ENCODE measurements at places on chromosomes 3 and 15. TPM values are rescaled to one million over a fixed set of nuclear protein-coding genes. Genes with fewer than 3 reads are reported as not detected.

PPM1L gene
- total RNA-seq, result 62.3 TPM

SLC27A2 gene
- total RNA-seq, result 0.24 TPM

CLEC3B gene
- total RNA-seq, result 78.6 TPM

- no peak for DNase-seq
These were observed 4.1 kb upstream of the TSC22D2 start for GRCh38 chr3:150404023-150404422.

GRCh38 chr15:39083213-39083612 is 497.7 kb upstream of the THBS1 start:
- DNase-seq, result no peak

TRPM1 gene
- total RNA-seq, result not detected

DNA sequence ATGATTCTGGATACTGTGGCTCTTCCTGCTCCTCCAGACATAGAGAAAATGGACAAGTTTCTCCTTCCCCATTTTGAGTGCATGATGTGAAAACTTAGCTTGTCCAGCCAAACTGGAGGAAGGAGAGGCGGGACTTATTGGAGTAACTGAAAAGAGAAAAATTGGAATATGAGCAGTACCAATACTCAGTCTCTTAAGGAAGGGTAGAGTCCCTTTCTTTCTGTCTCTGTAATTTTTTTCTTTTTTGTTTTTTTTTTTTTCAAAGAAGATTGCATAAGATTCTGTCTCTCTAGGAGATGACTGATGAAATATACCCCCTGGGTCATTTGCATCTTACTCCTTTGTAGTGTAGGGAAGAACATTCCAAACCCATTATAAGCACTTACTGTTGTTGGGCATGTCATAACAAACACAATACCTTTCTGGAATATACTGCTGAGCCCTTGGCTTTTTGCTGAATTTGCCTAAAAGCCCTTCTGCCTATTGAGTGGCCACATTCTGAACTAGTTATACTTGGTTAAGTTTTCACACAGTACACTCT is 498.1 kb upstream of the TPRG1 start:
- no peak for DNase-seq

DNA sequence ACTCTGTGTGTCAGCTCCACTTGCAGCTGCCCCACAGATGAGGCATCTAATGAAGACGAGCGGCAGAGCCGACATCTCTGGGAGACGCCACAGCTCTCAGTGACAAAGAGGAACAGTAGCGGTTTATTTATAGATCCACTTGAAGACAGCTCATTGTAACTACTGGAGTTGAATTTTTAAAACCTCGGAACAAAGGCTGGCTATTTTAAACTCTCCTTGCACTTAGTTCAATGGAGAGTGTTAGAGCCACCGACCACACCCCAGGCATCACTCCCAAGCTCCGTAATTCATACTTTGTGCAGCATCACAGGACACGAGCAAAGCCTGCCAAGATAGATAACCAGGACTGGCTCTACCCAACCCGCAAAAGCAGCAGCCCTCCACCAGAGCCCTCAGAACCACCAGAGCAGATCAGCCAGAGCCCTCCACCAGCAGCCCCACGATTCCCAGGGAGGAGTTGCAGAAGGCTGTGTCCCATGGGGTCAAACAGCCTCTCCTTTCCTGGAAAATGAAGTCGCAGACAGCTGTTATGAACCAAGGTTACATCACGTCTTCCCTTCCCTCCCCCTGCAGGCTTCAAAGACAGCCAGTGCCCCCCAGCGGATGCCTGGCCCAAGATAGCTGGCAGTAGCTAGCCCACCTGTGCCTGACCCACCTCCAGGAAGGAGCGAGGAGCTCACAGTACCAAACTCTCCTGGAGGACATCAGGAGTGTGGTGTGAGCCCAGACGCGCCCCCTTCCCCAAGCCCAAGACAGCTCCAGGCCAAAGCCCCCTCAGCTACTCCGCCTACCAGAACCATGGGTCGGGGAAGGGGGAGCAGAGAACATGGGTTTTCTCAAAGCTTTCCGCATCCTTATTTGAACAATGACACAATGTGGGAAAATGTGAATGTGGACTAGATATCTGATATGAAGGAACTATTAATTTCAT is 45.7 kb downstream of the POC1A start:
- peak; percentile 58 for DNase-seq

GRCh38 chr15:48090115-48090514 is 30.7 kb upstream of the SLC24A5 start:
- DNase-seq, result no peak

ARRDC4 gene
- total RNA-seq, result 15.0 TPM

GRCh38 chr15:74403991-74404563 is 29.7 kb downstream of the SEMA7A start:
- no peak for DNase-seq
